ENCODE measurements at places on chromosomes 13 and 19. TPM values are rescaled to one million over a fixed set of nuclear protein-coding genes. Genes with fewer than 3 reads are reported as not detected.

Gene ERICH4
- not detected for total RNA-seq

Gene ODAD3
- total RNA-seq: 0.08 TPM

Gene DACT3
- total RNA-seq: 5.1 TPM

Gene CEACAM7
- not detected for total RNA-seq

Gene KPNA3
- total RNA-seq: 20.3 TPM

Gene PRTN3
- not detected for total RNA-seq

Gene GRK1
- not detected for total RNA-seq

Gene CNN1
- 2.2 TPM for total RNA-seq

Gene MRPL4
- total RNA-seq: 33.9 TPM

Gene MCEMP1
- not detected for total RNA-seq

Gene GFY
- not detected for total RNA-seq

Gene SNRPA
- total RNA-seq: 29.8 TPM

Gene POSTN
- total RNA-seq: 546 TPM

Gene CGB2
- total RNA-seq: not detected

Gene LAIR2
- not detected for total RNA-seq

Gene SERPINE3
- total RNA-seq: not detected

Gene MAU2
- 32.4 TPM for total RNA-seq

Gene ABCC4
- 20.4 TPM for total RNA-seq

Gene PLEKHG2
- total RNA-seq: 14.1 TPM
